PC-9 (cell line): ENCODE measurements at places on chromosomes 3 and 15.

- no peak for DNase-seq
Observed at GRCh38 chr3:89504432-89504831, 397.0 kb downstream of the EPHA3 start.

DNA sequence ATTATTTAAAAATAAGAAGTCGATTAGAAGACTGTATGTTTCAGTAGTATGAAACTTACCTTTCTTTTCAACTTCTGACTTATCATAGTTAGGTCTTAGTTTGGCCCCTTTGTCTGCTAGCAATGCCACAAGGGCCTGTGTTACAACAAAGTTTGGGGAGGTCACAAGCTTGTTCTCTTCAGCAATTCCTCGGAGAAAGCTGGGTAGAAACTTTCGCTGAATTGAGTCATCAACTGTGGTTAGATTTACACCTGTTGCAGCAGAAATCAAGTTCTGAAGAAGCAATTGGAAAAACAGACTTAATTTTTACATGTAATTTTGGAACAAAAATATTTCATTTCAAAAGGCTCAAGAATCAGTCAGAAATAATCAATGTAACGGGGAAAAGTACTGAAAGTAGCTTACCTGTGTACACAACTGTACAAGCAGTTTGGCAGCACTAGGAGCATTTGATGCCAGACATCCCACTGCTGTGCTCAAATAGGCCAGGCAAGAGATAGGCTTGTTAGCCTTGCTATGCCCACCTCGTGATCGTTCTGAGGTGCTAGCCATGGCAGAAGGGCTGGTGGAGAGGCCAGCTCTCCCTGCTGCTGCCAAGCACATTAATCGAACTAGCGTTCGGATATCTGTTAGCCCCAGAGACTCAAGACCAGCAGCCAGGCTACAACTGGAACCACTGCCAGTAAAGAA is 58.6 kb downstream of the FBXL22 start:
- DNase-seq, result no peak

DNA sequence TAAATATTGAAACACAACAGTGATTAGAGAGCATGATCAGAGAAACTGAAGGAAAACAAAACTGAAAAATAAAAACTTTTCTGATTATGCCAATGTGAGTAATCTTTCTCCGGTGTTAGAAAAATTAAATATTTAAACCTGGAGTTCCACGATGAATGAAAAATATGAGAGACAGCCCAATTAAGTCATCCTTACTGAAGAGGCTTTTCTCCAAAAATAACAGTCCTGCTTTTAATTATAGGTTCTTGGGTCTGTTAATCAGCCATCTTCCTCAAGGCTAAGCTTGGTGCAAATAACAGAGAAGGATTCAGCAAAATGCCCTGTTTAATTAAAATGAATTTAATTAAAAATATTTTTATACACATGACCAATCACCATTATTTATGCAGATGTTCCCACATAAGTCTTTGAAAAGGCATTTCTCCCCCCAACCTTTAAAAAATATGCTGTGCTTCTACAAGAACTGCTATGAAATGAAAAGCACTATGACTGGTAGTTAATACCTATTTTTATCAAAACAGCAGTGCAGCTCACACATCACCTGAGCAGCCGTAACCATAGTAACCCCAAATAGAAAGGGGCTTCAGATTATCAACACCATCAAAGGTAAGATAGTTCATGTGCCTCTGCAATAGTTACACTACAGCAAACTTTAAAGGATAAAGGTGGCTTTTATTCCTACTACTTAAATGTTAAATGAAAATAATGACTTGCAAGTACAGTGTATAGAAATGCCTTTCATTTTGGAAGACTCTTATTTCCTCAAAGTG is 175.7 kb downstream of the SLC9A9 start:
- DNase-seq, result no peak

- DNase-seq, result no peak
Observed at GRCh38 chr3:11480663-11481298, 162.9 kb downstream of the VGLL4 start.

DNA sequence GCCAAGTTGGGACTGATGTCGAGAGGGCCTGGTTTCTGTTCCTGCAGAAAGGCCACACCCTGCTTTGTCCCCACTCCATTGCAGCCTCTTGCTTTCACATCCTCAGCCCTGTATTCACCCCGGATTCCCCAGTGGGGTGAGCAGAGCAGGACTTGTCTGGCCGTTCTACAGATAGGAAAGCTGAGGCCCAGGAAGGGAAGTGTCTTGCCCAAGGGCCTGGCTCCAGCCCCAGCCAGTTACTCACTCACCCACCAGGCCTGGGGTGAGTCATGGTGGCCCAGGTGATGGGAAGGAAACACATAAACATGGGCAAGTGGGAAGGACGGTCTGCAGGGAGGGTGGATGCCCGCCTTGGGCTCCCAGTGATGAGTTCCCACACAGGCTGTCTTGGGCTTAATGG is 6.1 kb upstream of the DUSP7 start:
- DNase-seq, result peak; percentile 81

GRCh38 chr3:171446801-171447578 is 13.2 kb downstream of the TNIK start:
- peak; percentile 28 for DNase-seq

GRCh38 chr3:53149699-53150098 is 11.3 kb upstream of the PRKCD start:
- no peak for DNase-seq

DNA sequence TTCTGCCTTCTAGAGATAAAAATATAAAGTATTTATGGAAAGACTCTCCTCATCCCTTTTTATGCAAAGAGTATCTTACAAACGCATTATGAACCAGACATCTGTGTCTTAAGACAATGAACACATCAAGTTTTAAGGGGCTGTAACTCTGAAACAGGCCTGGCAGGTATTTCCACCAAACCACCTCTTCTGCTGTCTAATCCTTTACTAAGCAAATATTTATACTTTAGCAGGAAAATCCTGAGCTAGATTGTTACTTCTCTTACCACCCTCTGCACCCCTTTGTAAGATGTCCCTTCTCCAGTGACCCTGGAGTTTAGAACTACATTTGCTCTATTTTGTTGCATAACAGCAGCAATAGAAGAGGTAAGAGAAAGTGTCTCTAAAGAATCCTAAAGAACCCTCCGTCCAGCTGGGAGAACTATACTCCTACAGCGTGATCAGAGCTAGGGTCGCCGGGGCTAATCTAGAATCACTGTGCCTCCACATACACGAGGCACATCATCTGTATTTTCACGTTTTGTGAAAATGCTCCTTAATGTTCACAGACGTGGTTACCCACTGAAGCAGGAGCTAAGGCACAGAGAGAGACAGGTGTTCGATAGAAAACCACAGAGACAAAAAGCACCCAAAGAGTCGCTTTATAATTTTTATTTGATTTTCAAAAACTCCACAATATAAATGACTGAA is 129.6 kb downstream of the FOXP1 start:
- no peak for DNase-seq

GRCh38 chr3:61340931-61341461 is 89.7 kb upstream of the FHIT start:
- DNase-seq, result no peak

- no peak for DNase-seq
Observed at GRCh38 chr3:170022336-170022735, 15.5 kb upstream of the GPR160 start.

DNA sequence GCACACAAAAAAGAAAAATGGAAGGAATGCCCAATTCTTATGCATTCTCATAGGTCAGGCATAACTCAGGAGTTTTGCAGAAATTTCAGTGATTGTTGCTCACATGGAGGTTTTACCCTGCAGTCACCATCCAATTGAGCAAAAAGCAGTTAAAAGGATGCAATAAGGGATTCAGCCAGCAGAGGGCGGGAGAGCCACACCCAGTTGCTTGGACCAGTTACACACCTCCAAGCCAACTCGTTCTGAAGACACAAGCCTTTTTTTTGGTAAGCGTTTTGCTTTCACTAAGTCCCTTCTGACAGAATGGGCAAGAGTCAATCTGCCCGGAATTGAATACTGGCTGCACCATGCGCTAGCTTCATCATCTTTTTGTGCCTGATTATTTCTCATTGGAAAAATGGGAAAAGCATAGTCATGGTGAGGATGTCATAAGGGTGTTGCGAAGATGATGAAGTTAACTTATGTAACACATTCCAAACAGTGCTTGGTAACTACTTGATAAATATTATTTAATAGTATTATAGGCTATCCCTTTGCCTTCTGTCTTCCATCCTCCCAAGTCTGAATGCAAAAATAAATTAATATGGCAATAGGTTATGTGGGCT is 154.4 kb upstream of the SGO1 start:
- DNase-seq, result peak; percentile 50

DNA sequence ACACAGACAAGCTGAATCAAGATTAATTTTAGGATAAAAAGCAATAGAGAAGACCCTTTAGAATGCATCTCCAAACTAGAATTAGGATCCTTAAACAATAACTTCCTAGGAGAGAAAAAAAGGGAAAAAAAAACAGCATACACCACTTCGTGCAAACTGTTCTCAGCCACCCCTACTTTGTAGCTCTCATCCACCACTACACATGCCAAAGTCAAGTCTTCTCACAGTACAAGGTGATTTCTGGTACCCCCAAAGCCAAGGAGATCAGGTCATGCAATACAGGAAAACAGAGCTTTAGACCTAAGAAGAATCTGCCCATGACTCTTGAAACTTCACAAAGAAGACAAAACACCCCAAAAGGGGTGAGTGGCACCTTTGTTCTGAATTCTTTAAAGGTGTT is 166.9 kb downstream of the SUCNR1 start:
- DNase-seq, result no peak

GRCh38 chr15:37098468-37099318 is 1.7 kb downstream of the MEIS2 start:
- peak; percentile 25 for DNase-seq

DNA sequence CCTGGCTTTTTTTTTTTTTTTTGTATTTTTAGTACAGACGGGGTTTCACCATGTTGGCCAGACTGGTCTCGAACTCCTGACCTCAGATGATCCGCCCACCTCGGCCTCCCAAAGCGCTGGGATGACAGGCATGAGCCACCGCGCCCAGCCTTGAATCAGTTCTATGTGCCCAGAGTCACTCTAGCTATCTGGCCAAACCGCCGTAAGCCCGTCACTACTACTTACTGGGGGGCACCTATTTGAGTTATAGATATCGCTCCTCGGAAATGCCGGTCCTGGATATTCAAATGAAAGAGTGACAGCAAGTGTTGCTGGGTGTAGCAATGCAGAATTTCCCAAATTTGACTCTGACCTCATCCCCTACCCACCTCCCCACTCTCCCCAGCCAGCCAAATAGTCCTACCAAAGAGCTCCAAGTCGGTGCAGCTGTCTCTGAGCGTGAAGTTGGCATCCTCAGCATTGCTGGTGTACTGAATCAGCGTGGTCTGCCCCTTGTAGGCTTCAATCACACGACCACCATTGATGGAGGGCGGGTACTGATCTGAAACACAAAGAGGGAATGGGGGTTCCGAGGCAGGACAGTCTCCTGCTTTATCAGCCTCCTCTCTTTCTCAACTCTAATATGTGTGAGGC is 38.1 kb downstream of the MUC20 start:
- no peak for DNase-seq

GRCh38 chr15:50971542-50971941 is 63.1 kb downstream of the AP4E1 start:
- no peak for DNase-seq

GRCh38 chr15:76962337-76963013 is 30.9 kb downstream of the RCN2 start:
- DNase-seq, result no peak

- DNase-seq, result no peak
Observed at GRCh38 chr3:47817609-47818008, 14.7 kb downstream of the DHX30 start.

DNA sequence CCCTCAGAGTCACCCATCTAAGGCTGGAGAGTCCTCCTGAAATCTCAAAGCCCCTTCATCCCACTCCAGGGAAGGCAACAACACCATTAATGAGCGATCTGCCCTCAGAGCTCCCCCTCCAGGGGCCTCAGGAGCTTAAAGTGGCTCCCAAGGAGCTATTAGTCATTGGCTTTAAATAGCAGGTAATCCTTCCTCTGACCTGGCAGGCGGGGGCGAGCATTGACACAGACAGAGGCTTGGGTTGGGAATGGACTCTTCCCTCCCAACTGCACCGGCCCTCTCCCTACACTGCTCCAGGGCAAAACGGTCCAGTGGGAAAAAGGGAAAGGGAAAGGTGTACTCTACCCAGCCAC is 1.4 kb downstream of the MFGE8 start:
- DNase-seq, result no peak

DNA sequence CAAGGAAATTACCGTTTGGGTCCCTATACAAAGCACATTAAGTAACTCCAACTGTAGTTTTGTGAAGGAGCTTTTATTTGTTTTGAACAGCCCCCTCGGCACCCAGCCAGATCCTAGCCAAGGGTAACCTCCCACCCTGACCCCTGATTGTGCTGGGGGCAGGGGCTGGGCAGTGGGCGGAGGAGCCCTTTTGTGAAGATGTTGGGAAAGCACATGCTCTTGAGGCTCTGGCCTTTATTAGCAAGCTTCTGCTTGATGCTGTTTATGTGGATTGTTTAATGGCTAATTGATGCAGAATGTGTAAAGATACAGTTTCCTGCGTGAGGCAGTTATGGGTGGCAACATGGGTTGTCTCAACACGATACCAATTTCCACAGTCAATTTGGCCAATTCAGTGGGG is 136.5 kb downstream of the MAP2K5 start:
- DNase-seq, result no peak

- DNase-seq, result no peak
Observed at GRCh38 chr3:175342196-175342595, 483.1 kb downstream of the NAALADL2 start.

- no peak for DNase-seq
Observed at GRCh38 chr3:86794361-86795065, 196.4 kb downstream of the VGLL3 start.

DNA sequence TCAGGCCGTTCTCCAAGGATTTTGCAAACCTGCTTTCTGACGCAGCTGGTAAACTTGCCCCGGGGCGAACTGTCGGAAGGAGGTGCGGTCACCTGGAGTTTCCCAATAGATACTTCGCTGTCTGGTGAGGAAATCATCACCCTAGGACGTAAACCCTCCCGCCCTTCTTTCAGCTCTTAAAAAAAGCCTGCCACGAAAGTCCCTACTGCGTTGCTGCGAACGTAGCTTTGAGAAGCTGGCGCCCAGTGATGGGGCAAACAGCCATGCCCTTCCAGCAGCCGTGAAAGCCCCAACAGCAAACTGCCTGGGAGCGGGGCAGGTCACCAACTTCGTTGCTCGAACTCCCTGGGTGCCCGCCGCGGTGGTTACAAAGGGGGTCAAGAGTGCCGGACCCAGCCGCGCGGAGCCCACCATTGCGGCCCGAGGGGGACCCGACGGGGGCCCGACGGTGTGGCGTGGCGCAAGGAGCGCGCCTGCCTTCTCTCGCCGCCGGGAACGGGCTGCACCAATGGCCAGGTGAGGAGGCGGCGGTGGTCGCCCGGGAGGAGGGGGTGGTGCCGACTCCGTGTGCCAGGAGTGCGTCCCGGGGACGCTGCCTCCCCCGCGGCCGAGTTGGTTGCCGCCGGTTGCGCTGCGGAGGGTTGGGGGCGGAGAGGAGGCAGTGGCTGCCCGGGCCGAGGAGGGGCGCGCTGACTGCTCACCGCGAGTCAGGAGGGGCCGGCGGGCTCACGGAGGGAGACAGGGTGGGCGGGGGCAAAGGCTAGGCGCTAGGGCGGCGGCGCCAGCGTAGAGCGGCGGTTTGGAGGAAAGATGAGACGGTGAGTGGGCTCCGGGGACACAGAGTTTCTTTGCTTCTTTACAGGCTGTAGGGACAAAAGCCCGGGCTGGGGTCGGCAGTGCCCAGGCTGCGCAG is at the start of gene PHLDB2:
Gene PHLDB2 (plus strand): TSS at position 205 of the 913 bp plus-strand sequence. CDS start 24,813 bp downstream, outside the sequence.
- peak; percentile 89 for DNase-seq

GRCh38 chr15:48334260-48334659 is 3.0 kb downstream of the DUT start:
- DNase-seq, result no peak

GRCh38 chr3:124303305-124303910 is 311.5 kb upstream of the ROPN1 start:
- DNase-seq, result no peak
